SK-N-SH (cell line): ENCODE measurements at places on chromosomes 6 and 20. TPM values are rescaled to one million over a fixed set of nuclear protein-coding genes. Genes with fewer than 3 reads are reported as not detected.

GRCh38 chr20:58944610-58945009 lies 36.4 kb upstream of the NELFCD start:
- no peak for DNase-seq

The CDH26 gene
- polyA plus RNA-seq = 0.03 and 0.13 TPM in 2 replicates

The OR12D3 gene
- not detected in 2 replicates for polyA plus RNA-seq

DNA sequence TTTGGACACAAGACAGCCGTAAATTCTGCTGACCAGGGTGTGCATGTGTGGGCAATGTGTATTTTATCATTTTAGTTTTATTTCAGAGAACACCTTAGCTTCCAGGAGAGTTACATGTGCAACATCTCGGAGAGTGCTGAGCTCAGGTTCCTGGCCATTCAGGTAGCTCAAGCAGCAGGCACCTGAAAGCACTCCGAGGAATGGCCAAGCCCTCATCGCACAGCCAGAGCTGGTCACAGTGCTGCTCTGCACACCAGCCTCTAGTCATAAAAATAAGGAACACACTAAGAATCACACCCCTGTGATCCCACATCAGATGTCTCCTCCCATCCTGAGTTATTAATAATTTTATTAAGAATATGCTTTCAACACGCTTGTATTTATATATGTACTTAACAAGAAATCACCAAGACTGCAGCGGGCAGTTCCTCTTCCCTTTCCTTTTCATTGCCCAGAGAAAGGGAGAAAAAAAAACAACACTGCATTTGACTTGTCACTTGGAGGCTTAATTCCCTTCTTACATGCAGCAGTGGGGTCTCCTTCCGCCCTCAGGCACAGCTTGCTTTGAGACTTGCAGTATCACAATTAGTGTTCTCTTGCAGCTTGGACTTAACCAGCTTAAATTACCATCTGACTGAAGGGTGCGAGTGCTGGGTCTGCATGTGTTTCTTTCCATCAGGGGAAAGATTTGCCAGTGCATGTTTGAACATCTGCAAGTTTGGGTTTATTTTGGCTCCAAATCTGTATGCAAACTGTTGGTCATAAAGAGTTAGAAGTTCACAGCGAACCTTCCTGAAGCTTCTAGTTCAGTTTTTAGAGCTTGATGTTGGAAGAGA lies 36.0 kb upstream of the IRF4 start:
- no peak for DNase-seq

DNA sequence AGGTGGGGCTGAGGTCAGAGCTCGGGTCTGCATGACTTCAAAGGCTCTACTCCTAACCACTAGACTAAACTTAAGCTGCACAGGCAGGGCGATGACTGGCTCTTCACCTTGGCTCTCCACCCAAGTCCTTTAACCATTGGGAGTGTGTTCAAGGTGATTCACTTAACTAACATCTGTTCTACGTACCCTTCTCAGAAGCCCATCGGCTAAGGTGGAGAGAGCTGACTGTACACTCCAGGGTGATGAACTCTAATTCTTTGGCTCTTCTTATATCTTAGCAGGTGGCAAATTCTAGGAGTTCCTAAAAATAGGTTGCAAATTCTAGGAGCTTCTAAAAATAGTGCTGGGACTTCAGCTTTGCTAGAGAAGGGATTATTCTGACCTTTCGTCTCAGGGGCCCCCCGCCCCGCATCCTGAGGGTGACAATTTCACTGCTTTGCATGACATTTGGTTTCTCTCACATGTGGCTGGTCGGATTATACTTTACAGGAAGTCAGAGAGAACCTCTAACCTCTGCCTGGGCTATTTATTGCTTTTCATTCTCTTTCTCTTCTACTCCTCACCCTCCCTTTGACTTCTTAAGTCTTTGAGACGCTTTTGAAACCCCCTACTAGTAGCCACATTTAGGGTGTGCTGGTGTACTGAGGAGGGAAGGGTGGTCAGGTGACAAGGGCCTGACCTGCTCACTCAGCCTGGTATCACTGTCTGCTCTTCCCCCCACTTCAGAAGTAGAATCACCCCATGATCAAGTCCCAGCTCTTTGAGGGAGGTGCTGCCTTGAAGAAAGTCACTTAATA lies 55.5 kb downstream of the PRDM1 start:
- DNase-seq = no peak
